ENCODE measurements at places on chromosomes 2 and 18.

GRCh38 chr18:23228102-23229061, 93.1 kb downstream of the CABLES1 start:
- no peak for DNase-seq

DNA sequence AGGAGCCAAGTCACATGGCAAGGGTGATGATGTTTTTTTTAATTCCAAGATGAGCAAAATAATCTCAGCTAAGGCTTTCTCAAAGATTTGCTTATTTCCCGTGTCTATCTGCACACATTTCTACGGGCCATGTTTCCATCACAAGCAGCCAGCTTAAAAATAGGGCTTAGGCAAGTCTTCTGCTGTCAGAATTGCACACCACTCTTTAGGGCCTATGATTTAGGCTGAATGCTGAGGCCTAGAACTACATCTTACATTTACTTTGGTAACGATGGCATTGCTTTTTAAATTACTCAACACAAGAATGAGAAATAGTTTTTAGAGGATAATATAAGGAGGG, 144.2 kb downstream of the RNF144A start:
- no peak for DNase-seq

- DNase-seq, result no peak
These were observed 237.6 kb downstream of the THSD7B start for GRCh38 chr2:137002896-137003295.

GRCh38 chr2:104584393-104584792, 269.5 kb upstream of the POU3F3 start:
- no peak for DNase-seq

DNA sequence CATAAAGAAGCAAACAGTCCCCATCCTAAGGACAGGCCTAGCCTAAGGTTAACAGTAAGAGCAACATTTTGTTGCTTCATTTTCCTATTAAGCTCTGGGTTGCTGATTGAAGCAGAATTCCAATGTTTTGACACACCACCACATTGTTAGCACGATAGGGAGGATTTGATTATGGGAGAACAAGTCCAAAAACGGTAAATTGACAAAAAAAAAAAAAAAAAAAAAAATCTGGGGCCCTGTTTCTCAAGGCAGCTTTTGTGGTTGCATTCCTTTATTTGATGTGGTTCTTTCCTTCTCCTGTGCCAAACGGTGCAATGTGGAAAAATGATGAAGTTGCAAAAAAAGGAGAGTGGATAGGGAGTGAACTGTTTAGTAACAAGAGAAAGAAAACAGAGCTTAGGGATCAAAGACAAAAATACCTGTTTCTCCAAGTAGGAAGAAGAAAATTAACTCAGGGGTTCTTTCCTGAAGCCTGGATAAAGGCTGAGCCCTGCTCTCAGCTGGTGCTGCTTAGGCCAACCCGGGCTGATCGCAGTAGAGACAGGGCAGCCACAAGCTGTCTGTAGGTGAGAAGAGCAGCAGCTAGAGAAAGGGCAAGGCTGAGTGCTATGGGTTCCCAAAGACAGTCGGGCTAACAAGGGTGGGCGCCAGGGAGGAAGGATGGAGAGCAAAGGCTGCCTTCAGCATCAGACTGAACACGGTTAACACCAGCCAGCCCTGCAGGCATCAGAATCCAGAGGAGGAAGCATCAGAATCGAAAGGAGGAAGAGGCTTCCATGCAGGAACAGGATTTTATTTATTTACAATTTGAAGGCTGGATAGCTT, 167.8 kb upstream of the FOSL2 start:
- no peak for DNase-seq

DNA sequence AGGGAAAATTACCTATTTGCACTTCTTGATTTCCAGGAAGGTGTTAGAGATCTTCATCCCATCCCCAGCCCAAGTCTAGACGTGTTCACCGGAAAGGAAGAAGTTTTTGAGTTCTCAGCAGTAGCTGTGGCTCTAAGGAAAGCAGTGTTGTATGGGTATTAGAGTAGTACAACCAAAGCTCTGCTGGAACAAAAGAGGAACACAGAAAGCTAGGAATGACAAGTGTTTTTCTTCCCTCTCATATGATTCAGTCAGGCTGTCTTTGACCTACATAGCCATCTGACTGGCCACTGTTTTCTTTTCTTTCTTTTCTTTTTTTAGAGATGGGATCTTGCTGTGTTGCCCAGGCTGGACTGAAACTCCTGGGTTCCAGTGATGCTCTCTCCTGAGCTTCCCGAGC, 82.7 kb upstream of the SLC39A10 start:
- DNase-seq, result no peak

DNA sequence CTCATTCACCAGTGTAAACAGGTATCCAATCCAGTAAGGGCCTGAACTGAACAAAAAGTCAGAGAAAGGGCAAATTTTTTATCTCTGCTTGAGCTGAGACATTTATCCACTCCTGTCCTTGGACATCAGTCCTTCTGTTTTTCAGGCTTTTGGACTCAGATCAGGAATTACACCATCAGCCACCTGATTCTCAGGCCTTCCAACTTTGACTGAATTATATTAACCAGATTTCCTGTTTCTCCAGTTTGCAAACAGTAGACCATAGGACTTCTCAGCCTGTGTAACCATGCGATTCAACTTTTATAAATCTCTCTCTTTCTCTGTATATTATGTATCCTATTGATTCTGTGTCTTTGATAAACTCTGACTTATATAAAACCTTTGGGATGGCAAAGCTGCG, 289.3 kb upstream of the CDH2 start:
- no peak for DNase-seq

DNA sequence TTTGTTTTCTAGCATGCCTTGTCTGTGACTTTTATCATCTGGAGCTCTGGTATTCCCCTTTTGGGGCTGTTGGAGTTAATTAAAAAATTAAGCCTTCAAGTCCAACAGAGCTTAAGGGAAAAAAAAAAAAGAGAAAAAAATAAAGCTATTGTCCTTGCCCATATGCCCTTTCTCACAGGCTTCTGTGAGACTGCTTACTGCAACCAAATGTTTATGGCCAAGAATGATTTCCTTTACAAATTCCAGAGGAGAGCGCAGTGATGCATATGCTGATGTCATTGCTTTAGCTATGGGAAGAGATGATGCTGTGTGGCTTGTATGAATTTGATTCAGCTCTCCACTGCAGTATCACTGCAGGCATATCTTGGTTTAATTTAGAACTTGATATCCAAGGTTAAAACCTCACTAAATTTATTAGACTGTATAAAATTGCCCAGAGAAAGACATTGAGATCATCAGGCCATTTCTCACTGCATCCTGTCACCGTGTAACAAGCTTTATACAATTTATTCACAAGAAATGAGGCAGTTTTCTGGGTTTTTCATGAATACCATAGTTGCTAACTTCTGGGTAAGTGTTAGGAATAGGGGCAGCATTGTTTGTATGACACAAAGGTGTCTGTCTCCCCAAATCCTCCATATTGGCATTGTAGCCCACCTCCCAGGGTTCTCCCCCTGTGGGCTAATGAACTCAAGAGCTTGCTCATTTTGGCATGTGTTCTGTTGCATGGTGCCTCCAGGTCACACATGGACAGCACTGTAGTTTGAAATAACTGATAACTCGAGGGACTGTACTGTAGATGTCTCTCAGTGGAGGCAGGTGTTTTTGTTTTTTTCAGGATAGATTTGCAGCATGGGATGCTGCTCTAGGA, 85.0 kb downstream of the TANC1 start:
- DNase-seq, result no peak

- no peak for DNase-seq
These were observed 34.9 kb upstream of the HPCAL1 start for GRCh38 chr2:10267551-10268465.

DNA sequence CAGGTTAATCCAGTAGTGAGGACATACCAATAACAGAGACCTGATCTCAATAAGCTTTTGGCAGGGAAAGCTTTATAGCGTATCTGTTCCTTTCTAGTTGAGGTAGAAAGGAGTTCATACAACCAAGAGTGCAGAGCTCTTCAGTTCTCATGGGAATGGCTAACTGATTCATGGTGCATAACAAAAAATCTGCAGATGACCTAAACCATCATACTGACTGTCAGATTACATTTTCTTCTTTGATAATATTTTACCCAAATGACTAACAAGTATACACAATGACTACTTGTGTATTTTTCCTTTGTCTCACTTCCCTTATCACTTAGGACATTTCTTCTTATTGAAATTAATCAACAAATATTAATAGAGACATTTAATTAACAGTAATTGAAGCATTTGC, 140.0 kb upstream of the SERTAD2 start:
- DNase-seq, result no peak

GRCh38 chr18:63477200-63477599, 442 bp downstream of the SERPINB5 start:
- no peak for DNase-seq

DNA sequence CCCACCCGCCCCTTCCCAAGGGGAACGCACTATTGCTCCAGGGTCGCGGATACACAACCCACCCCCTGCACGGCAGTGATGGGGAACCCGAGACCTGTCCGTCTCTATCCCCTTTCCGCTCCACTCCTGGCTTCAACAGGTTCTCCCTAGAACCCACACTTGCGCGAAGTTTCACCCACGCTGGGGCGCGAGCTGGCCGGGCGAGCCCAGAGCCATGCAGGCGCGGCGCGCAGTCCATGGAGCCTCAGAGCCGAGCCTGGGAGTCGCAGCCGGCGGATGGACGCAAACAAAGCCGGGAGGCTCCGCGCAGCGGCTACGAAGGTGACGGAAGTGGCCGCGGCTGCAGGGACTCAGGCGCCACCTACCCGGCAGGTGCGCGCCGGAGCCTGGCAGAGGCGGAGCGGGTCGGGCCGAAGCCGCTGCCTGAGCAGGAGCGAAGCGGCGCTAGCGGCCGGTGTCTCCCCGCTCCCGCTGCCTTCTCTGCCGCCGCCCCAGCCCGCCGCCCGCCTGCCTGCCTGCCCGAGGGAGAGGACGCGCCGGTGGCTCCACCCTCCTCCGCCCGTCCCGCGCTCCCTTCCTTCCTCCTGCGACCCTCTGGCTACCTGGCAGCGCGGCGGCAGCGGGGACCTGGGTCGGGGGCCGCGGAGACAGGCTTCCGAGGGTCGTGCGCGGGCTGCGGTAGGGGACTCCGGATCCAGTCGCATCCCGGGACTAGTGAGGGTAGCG, 14.0 kb downstream of the ALPG start:
- DNase-seq, result no peak

DNA sequence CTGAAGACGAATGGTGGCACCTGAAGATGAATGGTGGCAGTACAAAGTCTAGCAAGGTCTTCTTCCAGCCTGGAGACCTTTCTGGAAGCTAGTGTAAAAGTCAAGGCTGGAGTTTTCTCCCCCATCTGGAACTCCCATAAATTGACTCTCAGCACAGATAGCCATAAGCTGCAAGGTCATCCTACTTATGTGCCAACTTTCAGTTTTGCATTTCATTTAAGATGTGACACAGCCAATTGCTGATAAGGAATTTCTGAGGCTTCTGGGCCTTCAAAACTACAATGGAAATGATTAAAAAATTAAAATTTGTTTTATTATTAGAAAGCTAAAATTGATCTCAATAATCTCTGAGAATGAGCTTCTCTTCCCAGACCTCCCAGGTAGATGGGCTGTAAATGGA, 10.2 kb downstream of the XDH start:
- DNase-seq, result no peak

DNA sequence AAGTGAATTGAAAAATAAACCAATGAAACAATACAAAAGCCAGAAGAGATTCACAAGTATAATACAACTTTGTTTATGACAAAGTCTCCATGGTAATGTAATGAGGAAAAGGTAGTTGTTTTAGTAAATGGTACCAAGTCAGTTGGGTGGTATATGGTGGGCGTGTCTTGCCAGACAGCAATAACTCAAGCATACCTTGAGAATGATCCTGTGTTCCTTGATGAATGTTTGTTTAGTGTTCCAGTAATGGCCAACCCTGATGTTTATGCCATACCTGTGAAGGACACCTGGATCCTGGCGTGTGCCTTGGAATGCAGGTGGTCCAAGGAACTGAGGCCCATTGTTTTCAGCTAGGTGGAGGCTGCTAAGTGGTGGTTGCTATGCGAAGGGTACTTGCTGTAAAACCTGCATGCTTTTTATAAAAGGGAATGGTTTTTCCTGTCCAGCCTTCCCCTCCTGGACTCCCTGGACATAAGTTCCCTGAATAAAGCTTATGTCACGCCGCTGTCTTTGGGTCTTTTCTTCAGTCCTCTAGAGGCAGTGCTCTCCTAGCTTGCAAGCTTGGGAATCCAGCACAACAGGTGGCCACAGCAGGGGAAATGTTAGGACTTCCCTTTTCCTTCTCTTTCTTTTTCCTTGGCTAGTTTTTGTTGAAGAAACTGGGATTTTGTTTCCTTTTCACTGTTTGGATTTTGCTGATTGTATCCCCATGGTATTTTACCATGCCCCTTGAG, 54.7 kb downstream of the MTA3 start:
- DNase-seq, result no peak

DNA sequence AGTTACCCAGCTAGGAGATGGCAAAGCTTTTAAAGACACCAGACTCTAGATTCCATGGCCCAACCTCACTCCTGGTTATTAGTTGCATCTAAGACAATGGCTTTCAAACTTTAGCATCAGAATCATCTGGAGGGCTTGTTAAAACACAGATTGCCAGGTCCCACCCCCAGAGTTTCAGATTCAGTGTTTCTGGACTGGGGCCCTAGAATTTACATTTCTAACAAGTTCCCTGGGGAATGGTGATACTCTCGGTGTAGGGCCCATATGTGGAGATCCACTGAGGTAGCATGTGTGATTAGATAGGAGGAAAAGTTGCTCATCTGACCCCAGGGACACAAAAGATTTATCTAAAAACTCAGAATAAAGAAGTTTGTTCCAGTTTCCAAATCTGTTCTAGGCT, 14.5 kb upstream of the TTR start:
- DNase-seq, result no peak

- no peak for DNase-seq
These were observed 6.8 kb upstream of the STK25 start for GRCh38 chr2:241514986-241515737.

- no peak for DNase-seq
These were observed 5.1 kb upstream of the MALT1 start for GRCh38 chr18:58666176-58666575.

GRCh38 chr2:128091726-128092080, 703 bp downstream of the UGGT1 start:
- DNase-seq, result no peak

DNA sequence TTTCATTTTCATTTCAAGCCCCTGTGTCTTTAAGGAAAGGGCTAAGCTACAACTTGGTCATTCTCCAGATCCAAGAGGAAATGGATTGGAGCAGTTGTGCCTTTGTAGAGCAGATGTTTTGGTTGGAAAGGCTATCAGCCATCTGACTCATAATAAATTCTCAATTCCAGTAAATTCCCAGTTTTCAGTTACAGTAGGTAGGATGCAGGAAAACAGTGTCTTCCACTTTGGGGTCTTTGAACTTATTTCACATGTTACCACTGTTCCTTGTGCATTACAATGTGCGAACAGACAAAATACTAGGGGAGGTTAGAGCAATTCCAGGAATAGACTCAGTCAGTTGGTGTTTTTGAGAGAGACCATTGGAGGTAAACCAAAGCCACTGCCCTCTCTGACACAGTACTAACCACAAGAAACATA, 211.9 kb downstream of the BABAM2 start:
- DNase-seq, result no peak

DNA sequence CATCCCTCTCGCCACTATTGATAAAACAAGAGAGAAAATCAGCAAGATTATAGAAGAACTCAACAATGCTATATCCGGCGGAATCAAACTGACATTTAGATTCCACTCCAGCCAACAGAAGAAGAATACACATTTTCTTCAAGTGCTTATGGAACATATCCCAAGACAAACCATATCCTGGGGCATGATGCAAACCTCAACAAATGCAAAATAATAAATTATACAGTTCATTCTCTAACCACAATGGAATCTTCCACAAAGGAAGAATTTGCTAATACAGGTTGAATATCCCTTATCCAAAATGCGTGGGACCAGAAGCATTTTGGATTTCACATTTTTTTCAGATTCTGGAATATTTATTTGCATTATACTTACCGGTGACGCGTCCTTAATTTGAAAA, 51.4 kb upstream of the YPEL5 start:
- no peak for DNase-seq
